Prostate gland (tissue), 2 donors: ENCODE measurements at places on chromosomes 3 and 15.

DNA sequence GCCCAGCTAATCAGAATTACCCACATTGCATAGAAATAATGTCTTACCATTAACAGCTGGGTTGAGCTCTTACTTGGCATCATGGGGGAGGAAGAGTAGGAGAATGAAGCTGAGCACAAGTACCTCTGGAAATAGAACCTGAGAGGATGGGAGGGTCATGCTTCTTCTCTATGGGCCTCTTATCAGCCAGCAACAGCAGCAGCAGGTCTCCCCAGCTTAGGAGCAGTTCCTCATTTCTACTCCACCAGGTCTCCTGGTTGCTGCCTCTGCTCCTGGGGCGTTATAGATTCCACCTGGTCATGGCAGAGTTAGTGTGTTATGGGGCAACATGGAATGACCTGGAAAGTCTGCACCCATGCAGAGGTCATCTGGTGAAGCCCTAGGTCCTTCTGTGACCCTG lies 3.4 kb downstream of the FSD2 start:
- no peak for DNase-seq

GRCh38 chr3:123559040-123559861 lies 25.6 kb downstream of the HACD2 start:
- DNase-seq: peak; percentile 34

DNA sequence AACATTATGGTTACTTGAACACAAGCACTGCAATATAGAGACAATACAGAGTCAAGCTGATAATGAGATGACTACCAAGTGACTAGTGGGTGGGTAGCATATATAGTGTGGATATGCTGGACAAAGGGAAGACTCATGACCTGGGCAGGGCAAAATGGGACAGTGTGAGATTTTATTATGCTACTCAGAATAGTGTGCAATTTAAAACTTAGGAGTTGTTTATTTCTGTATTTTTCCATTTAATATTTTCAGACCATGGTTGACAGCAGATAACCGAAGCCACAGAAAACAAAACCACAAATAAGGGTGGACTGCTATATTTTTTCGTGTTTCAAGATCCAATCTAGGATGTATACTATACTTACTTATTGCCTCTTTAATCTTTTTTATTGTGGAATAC lies 19.6 kb downstream of the GALK2 start:
- no peak for DNase-seq

DNA sequence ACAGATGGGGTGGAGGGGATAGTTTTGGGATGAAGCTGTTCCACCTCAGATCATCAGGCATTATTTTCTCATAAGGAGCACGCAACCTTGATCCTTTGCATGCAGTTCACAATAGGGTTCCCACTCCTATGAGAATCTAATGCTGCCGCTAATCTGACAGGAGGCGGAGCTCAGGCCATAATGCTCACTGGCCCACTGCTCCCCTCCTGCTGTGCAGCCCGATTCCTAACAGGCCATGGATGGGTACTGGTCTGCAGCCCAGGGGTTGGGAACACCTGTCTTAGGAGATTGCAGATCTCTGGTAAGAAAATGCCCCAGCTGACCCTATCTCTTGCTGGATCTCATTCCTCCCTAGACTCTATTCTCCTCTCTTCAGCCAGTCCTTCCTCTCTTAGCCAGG lies 6.8 kb downstream of the CSTA start:
- DNase-seq: no peak
